ENCODE measurements at places on chromosomes 11 and 22.

DNA sequence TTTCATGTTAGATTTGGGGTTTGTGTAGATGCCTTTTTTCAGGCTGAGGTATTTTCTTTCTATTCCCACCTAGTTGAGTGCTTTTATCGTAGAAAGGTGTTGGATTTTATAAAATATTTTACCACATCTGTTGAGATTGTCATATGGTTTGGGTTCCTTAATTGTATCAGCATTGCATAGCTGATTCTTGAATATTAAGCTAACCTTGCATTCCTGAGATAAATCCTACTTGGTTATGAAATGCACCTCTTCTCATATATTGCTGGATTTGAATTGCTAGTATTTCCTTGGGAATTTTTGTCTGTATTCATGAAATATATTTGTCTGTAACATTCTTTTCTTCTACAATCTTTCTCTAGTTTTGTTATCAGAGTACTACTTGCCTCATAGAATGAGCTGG lies 10.1 kb downstream of the XKR3 start:
- DNase-seq: no peak

DNA sequence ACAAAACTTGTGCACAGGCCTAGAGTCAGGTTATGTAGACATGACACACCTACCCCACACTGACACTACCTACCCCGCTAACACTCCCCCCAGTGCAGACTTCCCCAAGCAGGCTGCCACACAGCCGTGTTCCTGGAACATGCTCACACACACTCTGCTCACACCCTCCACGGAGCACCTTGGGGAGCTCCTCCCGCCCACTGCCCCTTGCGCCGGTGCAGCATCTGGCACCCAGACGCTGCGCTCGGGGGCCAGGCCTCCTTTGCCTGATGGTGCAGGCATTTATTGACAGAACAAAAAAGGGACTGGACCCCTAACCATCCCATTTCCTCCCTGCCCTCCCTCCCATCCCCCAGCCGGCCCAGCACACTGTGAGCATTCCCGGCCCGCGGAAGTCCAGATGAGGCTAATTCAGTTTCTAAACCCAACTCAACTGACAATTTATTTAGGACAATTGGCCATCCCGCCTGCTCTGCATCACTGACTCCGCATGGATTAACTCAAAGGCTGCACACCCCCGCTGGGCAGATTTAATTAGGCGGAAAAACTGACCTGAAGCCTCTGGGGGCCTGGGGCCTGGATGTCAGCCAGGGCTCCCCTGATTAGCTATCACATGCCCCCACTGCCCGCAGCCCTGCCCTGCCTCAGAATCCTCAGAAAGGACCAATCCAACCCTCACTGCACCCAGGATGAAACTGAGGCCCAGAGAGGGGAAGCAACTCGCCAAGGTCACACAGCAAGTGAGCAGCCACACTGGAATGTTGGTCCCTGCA lies 30.1 kb downstream of the KCNC1 start:
- no peak for DNase-seq

DNA sequence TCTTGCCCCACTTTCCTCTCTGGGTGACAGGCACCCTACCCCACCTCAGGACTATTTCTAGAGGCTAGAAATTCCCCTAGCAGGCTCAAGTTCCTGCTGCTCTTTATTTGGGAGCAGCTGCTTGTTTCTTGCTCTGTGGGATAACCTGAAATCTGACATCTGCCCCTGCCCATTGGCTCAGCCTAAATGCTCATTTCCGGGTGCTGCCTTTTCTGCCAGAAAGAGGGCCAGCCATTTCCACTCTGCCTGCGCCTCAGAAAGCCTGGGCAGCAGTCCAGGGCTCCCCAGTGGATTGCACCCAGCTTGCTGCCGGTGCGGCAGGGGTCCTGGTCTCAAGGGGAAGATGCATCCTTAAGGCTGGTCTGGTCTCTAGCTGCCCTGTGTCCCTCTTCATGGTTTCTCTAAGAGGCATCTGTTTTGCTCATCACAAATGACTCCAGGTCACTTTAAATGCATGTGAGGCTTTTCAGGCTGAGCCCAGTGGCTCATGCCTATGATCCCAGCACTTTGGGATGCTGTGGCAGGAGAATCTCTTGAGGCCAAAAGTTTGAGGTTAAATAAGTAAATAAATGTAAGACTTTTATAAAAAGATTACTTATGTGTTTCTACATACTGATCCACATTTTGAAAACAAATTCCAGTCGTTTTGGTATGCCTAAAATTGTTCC lies 10.3 kb upstream of the PNPLA5 start:
- DNase-seq: no peak

DNA sequence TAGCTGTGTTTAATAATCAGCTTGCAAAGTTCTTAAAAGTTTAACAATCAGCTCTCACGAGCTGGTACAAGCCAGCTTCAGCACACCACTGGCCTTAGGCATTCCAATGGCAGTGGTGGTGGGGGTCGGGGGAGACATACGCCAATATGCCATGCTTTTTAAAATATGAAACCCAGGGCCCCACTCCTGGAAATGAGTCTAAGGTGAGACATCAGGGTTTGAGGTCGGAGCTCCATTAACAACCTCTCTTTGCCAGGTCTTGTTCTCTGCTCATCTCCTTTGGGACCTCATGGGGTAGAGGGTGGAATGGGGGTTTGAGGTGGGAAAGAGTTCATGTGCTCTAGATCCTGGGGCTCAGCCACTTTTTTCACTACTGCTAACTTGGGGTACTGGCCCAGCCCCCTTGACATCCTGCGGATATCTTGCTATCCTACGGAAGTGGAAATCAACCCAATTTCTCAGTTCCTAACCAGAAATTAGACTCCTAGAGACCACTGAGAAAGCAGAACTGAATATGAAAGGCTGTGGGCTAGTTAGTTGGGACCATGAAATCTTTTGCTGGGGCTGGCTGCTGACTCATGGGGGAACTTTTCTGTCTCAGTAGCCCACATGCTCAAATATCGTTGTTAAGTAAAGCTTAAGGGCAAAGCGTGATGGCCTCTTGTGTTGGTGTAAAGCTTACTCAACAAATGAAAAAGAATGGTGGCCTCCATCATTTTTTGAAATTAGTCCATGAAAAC lies 90.1 kb downstream of the PDHX start:
- no peak for DNase-seq
